NCI-H1930 (cell line): ENCODE measurements at places on chromosomes 2 and 18.

DNA sequence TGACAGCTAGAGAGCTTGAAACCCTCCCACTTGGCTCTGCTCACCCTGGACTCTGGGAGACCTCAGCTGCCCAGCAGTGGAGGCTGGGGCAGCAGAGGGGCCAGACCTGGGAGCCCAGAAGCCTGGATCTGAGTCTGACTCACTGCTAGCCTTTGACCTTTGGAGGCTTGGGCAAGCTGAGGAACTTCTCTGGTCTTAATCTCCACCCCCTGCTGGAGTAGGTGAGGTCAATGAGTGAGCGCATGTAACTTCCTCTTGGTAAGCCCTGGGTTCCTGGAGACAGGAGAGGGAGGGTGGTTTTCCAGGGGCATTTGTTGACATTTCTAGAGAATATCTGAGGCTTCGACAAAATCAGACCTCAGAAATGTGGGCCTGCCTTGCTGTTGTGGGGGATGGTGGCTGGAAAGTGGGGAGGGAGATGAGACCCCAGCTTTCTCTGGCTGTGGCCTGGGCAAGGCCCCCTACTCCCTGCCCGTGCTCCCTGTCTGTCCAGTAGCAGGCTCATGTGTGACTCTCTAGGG lies 73.0 kb upstream of the YWHAQ start:
- no peak for DNase-seq

DNA sequence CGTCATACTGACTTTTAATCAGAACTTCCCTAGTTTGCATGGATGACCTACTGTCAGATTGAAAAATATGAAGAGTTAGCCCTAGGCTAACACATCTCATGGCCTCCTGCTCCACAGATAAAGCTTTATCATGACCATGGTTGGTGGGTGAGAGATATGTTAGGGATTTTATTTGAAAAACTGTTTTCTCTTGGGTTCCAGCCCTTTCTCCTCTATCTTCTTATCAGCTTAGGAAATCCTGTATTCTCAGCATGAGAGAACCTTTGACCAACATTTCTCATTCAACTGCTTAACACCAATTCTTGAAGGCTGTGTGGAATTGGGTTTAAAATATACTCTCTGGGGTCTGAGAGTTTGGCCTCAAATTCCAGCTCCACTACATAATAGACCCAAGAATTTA lies 1407.0 kb upstream of the CELF4 start:
- DNase-seq = no peak

- DNase-seq = no peak
Measured at GRCh38 chr2:47631792-47632398, 151.1 kb upstream of the MSH6 start.

- no peak for DNase-seq
Measured at GRCh38 chr2:42492691-42493467, 903 bp downstream of the KCNG3 start.

DNA sequence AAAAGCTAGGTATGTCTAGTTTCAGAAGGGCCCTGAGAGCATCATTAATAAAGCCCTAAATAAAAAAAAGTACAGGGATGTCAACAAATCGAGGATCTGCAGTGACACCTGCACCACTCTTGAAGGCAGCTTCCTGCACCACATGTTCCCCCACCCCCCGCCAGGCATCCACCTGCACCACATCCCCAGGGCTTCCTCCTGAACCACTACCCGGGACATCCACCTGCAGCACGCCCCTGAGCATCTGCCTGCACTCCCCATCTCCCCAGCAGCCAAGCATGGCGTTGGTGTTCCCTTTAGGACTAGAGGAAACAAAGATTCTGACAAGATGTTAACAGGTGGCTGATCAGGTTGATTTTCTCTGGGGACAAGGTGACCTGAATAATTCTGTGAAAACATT lies 55.2 kb downstream of the DLGAP1 start:
- DNase-seq = no peak

DNA sequence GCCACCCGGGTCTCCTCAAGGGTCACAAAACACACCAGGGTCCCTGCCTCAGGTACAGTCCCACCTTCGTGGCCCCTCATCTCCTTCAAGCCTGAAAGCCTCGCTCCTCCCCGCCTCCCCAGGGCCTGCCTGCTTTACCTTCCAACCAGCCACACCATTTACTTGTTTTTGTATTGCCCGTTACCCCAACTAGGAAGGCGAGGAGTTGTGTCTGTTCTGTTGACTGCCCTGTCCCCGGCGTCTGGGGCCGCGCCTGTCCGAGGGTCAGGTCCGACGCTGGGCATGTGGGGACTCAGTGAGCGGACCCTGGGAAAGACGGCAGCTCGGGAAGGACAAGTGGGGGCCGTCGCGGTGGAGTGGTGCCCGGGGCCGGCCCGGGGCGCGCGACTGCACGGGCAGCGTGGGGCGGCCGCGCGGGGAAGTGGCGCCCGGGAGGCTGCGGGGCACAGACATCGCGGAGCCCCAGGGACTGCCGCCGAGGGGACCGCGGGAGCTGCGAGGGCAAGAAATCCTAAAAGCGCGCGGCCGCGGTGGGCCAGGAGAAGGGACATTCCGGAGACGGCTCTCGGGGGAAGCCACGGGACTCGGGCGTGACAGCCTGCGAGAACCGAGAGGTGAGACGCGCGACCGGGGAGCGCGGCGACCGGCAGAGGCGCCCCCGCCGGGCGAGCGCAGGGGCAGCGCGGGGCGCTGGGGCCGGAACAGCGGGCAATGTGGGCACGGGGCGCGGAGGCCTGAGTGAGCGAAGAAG lies 797 bp upstream of the GRHL1 start:
- no peak for DNase-seq

GRCh38 chr2:78908973-78909372 lies 116.5 kb upstream of the REG3G start:
- DNase-seq = no peak

GRCh38 chr18:39796393-39796792 lies 2158.6 kb upstream of the PIK3C3 start:
- no peak for DNase-seq

- DNase-seq = no peak
Measured at GRCh38 chr2:84847326-84848050, 33.4 kb downstream of the TRABD2A start.

DNA sequence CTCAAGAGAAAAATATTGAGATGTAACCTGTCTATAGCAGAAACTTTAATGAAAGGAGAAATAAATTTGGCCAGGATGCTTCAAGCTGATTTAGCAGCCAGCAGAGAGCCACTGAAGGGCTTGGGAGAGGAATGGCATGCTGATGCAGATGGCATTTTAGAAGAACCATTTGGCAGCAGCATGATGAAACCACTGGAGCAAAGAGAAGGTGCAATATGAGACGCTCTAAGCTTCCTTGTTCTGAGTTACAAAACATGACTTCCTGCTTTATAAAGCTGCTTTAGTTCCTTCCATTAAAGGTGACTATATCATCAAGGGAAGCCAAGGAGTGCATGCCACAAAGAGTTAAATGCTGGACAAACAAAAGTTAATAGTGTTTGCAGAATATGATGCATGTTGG lies 189.7 kb downstream of the PID1 start:
- no peak for DNase-seq

DNA sequence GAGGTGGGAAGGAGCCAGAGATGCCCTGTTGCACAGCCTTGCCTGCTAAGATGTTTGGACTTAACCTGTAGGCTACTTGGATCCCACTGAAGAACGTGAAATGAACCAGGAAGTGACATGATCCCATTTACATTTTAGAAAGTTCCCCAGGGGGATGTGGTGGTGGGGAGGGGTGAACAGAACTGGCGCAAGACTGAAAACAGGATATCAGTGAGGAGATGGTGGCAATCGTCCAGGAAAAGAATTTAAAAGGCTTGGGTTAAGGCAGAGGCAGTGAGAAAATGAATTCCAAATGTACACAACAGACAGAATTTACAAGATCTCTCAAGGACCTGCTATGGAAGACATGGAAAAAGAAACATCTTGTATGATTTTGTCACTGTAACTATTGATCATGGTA lies 42.3 kb downstream of the SULT1C2 start:
- DNase-seq = no peak

- no peak for DNase-seq
Measured at GRCh38 chr2:241213041-241213440, 24.6 kb downstream of the ANO7 start.

DNA sequence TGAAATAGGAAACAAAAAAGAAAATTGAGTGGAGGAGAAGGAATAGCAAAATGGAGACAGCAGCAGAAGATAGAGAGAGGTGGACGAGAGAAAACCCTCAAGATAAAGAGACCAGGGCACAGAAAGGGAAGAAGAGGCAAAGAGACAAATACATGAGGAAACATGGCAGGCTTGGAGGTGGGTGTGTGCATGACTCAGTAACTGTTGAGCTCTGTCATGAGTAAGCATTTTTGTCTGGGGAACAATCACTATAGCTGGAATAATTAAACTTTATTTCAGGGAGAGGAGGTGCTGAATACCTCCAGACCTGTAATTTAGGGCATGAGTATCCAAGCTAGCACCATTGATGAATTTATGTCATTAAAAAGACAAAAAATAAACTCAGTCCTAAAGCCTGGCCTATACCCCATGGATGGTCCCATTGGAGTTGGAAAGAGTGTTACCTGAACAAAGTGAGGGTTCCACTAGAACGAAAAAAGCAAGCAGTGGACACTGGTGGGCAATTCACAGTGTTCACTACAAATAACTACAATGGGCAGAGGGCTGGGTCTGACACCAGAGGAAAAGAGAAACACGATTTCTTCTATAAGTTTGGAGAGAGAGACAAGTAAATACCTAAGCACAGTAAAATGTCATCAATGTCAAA lies 145.5 kb downstream of the ADCYAP1 start:
- no peak for DNase-seq

DNA sequence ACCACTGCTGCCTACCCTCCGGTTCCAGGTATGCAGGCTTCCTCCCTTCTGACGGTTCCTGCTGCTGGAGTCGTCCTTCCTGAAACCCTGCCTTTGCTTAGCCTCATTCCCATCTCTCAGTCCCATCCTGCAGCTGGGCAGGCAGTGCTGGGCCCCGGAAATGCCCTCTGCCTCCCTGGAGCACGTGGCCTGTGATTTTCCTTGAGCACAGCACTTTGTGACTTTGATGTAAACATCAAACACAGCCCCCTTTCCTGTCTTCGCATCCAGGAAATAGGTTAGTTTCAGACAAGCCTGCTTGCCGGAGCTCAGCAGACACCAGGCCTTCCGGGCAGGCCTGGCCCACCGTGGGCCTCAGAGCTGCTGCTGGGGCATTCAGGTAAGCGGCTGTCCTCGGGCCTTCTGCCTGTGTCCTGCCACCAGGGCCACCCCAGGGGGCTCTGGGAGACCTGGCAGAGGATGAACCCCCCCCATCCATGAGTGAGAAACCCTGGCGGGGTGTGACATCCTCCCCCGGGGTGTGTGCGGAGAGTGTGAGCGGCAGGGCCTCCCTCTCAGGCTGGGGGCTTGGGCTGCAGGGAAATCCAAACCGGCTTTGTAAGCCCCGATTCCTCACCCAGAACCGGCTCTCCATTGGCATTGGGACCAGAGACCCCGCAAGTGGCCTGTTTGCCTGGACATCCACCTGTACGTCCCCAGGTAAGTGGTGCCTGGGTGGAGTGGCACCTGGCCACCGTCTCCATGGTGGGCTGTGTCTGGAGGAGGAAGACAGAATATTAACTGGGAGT lies at the start of gene ZAP70:
Gene ZAP70 (plus strand): TSS at position 281 of the 788 bp plus-strand sequence. CDS start 10,461 bp downstream, outside the sequence.
- no peak for DNase-seq

- no peak for DNase-seq
Measured at GRCh38 chr18:70384181-70384790, 95.4 kb downstream of the SOCS6 start.

DNA sequence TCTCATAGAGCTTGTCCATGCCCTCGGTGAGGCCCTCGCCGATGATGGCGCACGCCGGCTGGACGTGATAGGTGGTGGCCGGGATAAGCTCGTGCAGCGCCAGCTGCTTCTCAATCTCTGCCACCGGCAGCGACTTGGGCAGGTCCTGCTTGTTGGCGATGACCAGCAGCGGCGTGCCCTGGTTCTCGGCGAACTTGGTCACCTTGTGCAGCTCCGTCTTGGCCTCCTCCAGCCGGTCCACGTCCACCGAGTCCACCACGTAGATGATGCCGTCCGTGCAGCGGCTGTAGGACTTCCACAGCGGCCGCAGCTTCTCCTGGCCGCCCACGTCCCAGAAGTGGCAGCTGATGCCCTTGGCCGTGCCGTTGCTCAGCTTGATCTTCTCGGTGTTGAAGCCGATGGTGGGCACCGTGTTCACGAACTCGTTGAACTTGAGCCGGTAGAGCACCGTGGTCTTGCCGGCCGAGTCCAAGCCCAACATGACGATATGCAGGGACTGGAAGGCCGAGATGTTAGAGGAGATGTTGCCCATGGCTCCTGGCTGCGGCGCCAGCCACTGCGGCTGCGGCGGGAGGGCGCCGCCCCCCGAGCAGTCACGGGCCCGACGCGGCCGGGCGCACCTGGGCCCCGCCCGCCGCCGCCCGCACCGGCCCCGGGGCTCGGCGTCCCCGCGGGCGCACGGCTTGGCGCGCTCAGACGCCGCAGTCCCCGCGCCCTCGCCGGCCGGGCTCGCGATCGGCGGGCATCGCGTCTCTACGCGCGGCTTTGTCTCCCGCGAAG lies 636 bp downstream of the ARL4C start:
- DNase-seq = peak; percentile 41

DNA sequence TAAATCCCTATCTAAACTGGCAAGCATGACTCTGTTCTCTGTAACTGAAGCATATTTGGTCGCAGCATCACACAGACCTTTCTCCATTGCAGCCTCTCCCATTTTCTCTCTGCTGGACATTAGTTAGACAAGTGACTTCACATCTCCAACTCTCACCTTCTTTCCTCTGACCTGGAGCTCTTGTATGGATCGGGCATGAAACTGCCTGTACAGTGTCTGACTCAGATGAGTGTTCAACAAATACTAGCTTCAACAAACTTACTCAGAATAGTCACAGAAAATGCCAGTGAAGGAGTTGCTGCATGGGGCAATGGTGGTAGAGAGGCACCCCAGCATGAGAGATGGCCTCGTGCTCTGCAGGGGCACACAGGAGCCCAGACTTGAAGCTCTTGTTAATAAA lies 104.7 kb upstream of the COPS8 start:
- no peak for DNase-seq

GRCh38 chr2:14827226-14828023 lies 194.9 kb downstream of the LRATD1 start:
- DNase-seq = no peak

GRCh38 chr2:225276207-225276606 lies 123.3 kb upstream of the NYAP2 start:
- no peak for DNase-seq
